ENCODE measurements at places on chromosomes 2 and 18. TPM values are rescaled to one million over a fixed set of nuclear protein-coding genes. Genes with fewer than 3 reads are reported as not detected.

The DCDC2C gene
- not detected for total RNA-seq

DNA sequence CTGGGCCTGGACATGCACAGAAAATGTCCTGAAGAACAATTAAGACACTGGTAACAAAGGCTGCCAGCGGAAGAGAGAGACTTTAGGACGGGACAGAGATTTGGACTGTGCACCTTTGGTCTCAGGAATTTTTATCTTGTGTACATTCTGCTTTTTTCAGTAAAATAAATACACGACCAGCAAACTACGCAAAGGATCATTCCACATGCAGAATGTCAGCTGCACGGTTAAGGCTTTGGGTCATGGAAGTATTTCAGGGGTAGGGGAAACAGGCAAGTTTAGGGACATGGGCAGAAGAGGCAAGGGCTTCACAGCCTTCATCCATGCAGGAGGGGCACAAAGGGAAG lies 11.5 kb downstream of the TMEM163 start:
- no peak for DNase-seq

DNA sequence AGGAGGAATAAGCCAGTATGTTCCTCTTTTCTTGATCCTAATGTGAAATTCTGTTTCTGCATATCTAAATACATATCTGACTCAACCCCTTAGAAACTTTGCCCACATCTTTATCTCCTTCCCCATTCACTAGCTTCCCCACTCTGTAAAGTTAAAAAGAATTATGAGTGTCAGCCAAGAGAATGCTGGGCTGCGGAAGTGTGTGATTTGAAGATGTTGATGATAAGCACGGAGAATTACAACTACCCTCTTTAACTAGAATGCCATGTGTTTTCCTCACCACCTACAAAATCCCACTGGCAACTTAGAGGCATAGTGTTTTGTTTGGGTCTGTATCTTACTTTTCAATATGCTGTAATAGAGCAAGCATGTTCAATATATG lies 490.4 kb upstream of the FANCL start:
- DNase-seq = peak; percentile 20

GRCh38 chr2:162060532-162060931 lies 13.5 kb downstream of the DPP4 start:
- DNase-seq = no peak

DNA sequence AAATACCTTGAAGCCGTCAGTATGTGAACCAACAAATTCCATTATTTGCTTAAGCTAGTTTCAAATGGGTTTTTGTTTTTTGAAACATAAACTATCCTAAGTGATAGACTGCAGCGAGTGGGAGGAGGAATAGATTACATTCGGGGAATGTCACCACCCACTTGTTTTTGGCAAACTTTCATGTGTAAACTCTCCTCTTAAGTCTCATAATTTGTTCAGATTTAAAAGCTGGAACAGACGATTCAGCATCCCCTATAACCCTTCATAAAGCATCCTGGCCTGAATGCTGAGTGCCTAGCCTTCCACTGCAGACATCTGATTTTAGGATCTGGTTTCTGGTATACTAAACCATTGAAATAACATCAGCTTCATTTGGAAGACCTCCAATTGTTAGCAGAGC lies 51.0 kb downstream of the CPO start:
- DNase-seq = no peak

DNA sequence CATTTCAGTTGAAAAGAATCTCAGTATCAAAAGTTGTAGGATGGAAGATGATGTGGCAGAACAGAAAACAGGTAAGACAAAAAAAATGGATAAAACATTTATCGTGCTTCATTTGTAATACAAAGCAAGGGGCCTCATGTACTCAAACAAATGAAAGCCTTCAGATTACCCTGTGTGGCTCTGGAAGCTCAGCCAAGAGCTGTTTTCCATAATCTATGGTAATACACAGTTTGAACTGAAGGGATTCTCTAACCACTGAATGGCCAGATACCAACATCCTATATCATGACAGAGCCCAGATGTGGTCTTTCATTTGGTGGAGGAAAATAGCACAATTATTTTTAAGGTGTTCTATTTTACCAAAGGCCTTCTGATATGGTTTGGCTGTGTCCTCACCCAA lies 272.1 kb upstream of the RND3 start:
- DNase-seq = no peak

- no peak for DNase-seq
Observed at GRCh38 chr2:209369656-209370055, 54.2 kb upstream of the MAP2 start.

All from A172 (cell line).